Stimulated activated CD8-positive, alpha-beta memory T cell treated with anti-CD3 and anti-CD28 coated beads, Interleukin-15, amount 100 ng/mL, for 1 hour (primary cell): ENCODE measurements at places on chromosomes 7 and 10.

DNA sequence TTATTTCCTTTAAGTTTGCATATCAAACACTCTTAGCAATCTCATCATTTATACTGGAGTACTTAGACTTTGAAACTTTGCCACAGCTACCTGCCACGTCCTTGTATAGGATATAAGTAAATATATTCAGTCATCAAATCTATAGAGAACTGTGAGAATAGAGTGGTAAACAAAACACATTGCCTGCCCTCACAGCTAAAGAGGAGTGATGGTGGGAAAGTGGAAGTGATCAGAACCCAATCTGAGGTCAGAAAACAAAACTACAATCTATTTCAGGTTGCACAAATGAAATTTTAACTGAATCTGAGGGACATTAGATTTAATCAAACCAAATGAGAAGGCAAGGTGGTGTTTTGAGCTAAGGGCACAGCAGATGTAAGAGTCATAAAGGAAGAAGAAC, 74.8 kb downstream of the ZEB1 start:
- DNase-seq = no peak

- DNase-seq = no peak
These were observed 29.5 kb upstream of the EBF3 start for GRCh38 chr10:129993621-129994020.

GRCh38 chr10:124943301-124944092, 1.6 kb downstream of the ZRANB1 start:
- no peak for DNase-seq

GRCh38 chr7:125347269-125347668, 417.6 kb upstream of the POT1 start:
- no peak for DNase-seq

DNA sequence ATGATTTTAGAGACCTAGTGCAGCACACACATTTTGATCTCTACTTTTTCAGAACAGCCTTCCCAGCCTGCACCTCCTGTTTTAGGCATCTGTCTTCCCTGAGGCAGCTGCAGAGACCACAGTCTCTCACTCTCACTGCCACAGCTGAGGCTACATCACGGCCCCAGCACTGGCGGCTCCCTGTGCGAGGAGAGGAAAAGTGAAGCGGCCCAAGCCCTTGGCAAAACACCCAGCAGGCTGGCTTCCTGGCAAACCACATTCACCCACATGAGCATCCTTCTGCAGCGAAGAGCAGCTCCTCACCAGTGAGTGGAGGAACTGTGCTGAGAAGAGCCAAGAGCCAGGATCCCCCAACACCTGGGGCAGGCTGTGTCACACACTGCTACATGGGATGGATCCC, 14.0 kb downstream of the HUS1 start:
- DNase-seq = no peak

DNA sequence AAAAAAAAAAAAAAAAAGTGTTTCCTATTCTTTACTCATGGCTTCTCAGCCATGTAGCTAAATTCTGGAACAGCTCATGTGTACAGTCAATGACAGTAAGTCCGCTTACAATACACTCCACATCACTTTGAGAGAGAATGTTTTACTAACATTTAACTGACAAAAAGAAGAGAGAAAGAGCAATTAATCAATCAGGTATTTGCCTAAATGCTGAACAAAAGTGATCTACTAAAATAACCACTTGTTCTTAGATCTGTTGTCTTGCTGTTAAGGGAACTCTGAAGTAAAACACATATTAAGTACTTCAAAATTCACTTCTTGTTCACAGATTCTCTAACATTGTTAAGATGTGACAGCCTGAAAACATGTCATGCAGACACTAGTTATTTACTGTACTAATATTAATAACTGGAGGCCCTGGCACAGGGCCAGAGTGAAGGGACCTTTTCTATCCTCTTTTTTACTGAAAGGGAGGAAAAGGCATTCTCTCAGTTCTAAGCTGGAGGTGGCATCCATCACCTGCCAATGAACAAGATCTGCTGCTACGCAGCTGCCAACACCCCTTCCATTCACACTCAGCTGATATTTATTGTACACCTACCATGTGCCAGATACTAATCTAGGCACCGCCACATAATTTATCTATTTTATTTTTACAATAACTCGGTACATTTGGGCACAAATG, 72.6 kb downstream of the AHR start:
- no peak for DNase-seq

GRCh38 chr7:101538596-101539459, 90.3 kb downstream of the MYL10 start:
- DNase-seq = peak; percentile 35

DNA sequence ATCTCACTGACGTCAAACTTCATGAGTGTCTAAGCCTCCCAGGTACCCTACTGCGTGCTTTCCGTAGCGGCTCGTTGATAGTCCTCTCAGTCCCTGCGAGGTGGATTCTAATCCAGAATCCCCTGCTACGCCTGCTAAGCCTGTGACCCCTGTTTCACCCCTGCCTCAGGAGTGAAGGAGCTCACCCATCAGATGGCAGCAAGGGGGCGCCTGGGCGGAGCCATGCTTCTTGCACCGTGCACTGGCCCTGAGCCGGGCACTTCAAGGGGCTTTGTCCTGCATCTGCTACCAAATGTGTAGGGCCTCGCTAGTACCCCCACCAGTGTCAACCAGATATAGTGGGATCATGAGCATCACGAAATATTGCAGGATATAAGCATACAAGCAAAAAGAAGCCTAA, 918 bp upstream of the STRA8 start:
- DNase-seq = no peak

- no peak for DNase-seq
These were observed 15.8 kb downstream of the ATP6V1F start for GRCh38 chr7:128878226-128879105.

GRCh38 chr7:128190051-128190647, 50.9 kb upstream of the LEP start:
- DNase-seq = no peak

DNA sequence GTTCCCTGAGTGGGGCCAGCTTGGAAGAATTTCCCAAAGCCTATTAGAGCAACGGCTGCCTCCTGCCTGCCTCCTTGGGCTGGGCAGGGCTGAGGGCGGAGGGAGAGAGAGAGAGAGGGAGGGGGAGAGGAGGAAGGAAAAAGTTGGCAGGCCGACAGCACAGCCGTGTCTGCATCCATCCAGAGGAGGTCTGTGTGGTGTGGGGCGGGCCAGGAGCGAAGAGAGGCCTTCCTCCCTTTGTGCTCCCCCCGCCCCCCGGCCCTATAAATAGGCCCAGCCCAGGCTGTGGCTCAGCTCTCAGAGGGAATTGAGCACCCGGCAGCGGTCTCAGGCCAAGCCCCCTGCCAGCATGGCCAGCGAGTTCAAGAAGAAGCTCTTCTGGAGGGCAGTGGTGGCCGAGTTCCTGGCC, at the start of gene AQP1:
Gene AQP1, plus strand, starts transcription at position 293 of the 409 bp plus-strand sequence. Its CDS starts 57 bp downstream, at position 350.
- no peak for DNase-seq

GRCh38 chr10:4332764-4333458, 493.1 kb upstream of the AKR1E2 start:
- no peak for DNase-seq

DNA sequence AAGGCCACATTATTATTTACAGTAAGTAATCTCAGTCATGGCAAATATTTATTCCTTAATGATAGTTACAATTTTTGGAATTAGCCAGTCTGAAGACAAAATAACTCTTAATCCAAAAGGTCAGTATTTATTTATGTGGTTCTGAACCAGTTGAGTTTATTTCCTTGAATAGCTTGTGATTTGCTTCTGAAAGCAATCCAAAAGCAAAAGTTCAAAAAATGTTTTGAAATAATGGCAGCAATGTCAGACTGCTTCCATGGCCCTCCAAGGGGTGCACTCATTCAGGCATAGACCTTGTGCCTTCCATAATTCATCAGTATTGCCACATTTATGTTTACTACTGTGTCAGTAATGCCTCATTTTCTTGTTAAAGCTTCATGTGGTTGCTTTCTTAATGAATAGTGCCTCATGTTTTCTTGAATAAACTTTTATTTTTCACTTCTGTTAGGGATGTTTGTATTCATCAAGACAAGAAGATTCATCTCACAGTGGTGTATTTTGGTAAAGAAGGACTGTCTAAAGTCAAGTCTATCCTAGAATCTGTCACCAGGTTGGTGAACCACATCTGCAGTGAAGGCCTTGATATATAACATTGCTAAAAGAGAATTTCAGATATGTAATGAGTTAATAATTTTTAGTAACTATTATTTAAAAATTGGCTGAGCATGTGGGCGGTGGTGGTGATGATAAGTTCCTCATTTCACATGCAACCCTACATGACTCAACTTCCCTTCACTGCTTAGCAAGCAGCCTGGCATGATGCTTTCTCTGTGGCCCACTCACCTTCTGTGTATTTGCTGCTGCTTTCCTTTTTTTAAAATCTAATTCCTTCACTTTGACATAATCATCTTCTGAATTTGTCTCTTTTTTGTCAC, 22.0 kb downstream of the CSGALNACT2 start:
- DNase-seq = no peak

- no peak for DNase-seq
These were observed 34.5 kb downstream of the ITPRIP start for GRCh38 chr10:104303594-104304355.

DNA sequence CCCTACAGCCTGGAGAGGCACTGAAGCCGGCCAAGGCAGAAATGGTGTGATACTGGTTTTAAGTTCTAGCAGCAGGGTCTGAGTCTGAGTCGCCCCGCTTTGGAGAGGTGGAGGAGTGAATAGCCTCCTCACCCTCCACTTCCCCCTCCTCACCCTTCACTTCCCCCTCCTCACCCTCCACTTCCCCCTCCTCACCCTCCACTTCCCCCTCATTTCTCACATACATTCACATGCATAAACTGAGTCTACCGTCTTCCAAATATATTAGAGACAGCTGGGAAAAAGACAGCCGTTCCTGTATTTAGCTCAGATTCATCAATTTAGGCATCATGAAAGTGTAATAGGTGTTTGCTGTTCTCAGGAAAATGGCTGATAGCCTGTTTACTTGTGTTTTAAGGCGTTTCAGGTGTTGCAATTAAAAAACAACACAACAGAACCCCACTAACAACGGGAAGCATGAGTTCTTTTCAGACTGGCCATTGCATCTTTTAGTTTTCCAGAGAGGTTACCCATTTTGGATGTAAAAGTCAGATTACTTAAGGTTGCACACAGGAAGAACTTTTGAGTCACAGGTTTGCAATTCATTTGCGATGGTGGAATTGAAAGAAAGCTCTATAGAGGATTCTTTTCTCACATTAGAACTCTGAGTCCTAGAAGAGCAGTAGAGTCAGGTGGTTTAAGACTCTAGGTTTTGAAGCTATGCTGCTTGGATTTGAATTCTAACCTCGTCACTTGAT, 861 bp downstream of the NRBF2 start:
- no peak for DNase-seq

GRCh38 chr7:127922656-127923055, 108.6 kb downstream of the LRRC4 start:
- no peak for DNase-seq

DNA sequence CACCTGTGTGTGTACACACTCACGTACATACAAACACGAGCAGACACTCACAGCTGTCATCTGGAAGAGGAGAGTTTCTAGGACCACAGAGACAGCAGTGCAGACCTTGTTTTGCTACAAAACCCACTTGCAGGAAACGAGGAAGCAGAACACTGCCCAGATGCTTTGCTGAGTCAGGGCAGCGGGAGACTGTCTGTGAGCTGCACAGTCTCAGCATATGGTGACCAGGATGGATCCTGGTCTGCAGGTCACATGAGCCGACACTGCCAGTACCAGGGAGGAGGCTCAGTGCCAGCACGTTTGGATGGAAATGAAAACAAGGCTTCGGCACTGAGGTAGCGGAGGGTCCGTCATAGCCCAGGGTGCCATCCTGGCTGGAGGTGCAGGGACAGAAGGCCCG, 117.6 kb upstream of the DPP6 start:
- no peak for DNase-seq

- no peak for DNase-seq
These were observed 27.6 kb upstream of the BMS1 start for GRCh38 chr10:42755028-42755451.

- DNase-seq = no peak
These were observed 124.7 kb downstream of the ARID5B start for GRCh38 chr10:62025901-62026879.

GRCh38 chr10:73940634-73941221, 29.8 kb downstream of the PLAU start:
- peak; percentile 76 for DNase-seq

GRCh38 chr7:37117292-37117691, 331.4 kb downstream of the ELMO1 start:
- DNase-seq = no peak

GRCh38 chr10:75287697-75288096, 51.9 kb upstream of the COMTD1 start:
- no peak for DNase-seq
